ENCODE measurements at places on chromosomes 5 and 9.

DNA sequence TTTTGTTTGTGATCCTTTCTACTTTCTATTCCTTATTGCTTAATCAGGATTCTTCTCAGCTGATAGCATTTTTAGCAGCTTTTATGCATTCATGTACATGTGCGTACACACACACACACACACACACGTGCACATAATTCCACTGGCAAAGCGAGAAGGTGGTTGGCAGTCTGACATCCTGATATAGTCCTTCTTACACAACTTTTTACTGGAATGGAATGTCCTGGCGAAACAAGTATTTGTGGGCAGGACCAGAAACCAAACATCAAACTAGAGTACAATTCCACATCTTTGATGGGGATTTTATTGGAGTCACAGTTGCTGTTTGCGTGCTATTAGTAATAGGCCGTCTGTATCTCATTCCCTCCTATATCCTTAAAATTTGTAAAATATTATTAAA, 356.5 kb downstream of the CCDC171 start:
- DNase-seq: no peak

DNA sequence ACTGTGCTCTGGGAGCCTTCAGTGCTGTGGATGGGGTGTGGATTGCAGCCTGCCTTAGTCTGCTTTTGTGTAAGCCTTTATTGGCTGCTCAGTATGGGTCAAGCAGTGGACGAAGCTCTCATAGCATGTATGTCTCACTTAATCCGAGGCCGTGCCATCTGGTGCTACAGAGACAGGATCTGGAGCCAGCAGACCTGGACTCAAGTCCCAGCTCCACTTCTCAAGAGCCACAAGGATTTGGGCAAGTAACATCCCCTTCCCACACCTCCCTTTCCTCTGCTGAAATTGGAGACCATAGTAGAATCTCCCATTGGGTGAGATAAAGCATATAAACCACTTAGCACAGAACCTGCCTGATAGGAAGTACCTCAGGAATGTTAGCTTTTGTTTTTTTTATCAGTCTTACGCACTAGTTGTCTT, 23.4 kb upstream of the LECT2 start:
- no peak for DNase-seq

- no peak for DNase-seq
These were observed 280.8 kb downstream of the SLIT3 start for GRCh38 chr5:169020102-169020501.

- no peak for DNase-seq
These were observed 262.5 kb downstream of the ELAVL2 start for GRCh38 chr9:23563517-23563916.

- DNase-seq: no peak
These were observed 636.5 kb downstream of the TLE1 start for GRCh38 chr9:81052846-81053245.

DNA sequence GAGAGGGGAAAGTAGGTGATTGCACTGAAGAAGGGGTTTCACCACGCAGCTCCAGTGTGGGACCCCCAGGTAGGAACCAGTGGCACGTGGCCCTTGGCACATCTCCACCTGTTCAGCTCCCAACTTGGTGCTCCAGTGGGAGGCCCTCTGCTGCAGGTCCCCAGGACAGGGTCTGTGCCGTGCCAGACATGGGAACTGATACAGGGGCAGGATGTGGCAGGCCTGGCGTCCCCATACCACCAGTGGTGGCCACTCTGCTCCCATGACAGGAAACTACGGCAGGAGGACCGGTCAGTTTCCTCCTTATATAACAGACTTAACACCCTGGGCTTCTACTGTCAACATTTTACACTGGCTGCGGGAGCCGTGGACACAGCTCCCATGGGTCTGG, 67.3 kb downstream of the PSMB7 start:
- no peak for DNase-seq

GRCh38 chr5:54616518-54617220, 99.1 kb downstream of the SNX18 start:
- DNase-seq: no peak

DNA sequence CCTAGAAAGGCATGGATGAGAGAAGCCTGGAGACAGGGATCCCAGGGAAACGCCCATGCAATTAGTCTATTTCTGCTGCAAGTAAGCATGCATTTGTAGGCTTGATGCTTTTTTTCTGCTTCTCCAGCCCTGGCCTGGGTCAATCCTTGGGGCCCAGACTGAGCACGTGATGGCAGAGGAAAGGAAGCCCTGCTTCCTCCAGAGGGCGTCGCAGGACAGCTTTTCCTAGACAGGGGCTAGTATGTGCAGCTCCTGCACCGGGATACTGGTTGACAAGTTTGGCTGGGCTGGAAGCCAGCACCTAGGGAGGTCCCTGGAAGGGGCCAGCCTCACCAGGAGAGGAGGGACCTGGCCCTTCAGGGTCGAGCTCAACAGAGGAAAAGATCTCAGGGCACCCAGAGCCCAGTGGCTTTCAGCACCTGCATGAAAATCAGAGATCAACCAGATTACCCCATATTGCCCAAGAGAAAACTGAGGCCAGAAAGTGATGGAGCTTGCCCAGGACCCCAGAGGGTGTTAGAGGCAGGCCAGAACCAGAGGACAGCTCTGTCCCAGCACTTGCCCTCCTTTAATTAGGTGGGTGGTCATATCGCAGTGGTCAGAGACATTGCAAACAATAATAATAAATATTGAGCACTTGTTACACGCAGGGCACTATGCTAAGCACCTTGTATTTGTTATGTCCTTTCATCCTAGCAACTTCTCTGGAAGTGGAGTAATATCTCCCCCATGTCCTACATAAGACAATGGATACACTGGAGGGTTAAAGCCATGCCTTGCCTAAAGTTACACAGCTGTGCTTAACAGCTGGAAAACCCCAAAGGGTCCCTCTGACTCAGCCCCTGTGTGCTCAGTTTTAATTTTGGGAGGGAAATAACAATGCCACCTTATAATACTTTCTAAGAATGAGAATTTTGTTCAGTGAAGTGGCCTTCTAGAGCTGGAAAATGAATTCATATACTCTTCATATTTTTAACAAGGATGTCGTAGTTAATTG, 67.1 kb downstream of the KLF4 start:
- DNase-seq: no peak

- no peak for DNase-seq
These were observed 165.3 kb downstream of the NFIB start for GRCh38 chr9:14148501-14149103.

DNA sequence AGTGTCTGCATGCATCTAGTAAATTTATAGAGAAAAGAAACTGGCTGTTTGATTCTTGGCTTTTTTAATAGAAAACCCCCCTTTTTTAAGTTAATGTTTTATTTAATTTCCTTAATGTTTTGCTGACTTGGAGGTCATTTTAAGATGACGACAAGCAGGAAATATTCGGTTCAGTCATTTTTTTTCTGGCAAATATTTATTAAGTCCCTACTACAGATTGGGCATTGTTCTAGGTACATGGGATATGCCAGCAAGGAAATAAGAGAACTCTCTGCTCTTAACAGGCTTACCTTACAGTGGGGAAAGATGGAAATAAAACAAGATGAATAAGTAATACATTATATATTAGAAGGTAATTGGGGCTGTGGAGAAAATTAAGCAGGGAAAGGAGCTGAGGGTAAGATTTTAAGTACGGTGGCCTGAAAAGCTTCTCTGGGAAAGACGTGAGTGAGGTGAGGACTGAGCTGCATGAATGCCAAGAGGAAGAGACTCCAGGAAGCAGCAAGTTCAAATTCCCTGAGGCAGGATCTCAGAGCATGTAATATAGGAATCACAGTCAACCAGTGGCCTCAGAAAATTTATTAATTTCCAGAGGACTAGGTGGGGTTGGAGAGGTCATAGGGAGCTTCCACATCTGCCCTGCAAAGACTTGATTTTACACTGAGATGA, 316.0 kb upstream of the DAP start:
- no peak for DNase-seq

- no peak for DNase-seq
These were observed 106.0 kb downstream of the FRMD3 start for GRCh38 chr9:83432104-83432627.

DNA sequence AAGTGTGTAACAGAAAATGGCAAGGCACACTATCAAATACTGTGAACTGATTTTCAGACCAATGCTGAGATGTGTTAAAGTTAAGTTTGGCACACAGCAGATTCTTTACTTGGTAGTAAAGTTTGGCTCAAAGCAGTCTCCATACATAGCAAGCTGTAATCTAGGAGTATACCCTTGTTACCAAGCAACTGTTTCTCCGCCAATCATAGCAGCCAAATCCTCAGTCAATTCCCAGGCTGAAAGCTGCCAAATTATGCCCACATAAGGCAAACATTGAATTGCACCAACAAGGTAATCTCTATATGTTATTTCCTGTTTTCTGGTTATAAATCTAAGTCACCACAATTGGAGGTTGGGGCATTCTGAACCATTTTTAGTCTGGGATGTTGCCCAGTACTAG, 345.7 kb downstream of the DEPDC1B start:
- DNase-seq: no peak

GRCh38 chr9:80233906-80234305, 662.1 kb downstream of the TLE4 start:
- no peak for DNase-seq

DNA sequence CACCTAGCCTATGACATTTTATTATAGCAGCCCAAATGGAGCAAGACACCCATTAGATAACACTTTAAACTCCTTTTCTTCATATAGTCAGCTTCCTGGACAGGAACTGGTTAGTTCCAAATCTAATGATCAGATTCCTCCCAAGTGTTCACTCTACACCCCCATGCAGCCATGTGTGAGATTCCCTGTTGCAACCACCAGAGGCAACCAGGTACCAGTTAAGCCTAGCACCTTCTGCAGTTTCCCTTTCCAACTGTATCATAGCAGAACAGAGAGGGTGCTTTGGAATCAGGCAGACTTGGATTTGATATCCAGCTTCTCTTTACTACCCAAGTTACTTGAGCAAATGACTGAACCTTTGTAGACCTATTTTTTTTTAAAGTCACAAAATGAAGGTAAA, 296.6 kb upstream of the PCSK5 start:
- DNase-seq: no peak

Data from cortex of kidney (tissue), 1 donor.